Right lobe of liver (tissue), 6 donors: ENCODE measurements at places on chromosomes 6 and 20. TPM values are rescaled to one million over a fixed set of nuclear protein-coding genes. Genes with fewer than 3 reads are reported as not detected.

MLIP gene
- total RNA-seq = 20.2 TPM

DNA sequence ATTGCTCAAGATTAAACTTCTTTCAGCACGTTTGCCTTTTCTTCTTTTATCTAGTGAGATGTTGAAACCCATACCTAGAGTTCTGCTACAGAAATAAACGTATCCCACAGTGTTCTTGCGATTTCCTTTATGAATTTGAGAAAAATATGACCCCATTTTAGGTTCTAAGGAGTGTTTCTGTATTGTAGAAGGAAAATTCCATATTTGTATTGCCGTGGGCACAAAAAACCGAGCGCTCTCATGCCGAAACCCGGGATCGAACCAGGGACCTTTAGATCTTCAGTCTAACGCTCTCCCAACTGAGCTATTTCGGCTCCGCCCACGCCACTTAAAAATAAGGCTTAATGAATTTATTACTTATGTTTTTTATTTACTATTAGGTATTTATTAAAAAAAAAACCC lies 23.7 kb downstream of the ZNF311 start:
- peak; percentile 69 for DNase-seq
- H3K27ac ChIP-seq = peak overlapping the region; percentile 68
- H3K36me3 ChIP-seq = no peaks in the 10 kb centered on the region

GRCh38 chr6:36244641-36245280 lies 25.1 kb upstream of the PNPLA1 start:
- no peaks in the 10 kb centered on the region for H3K36me3 ChIP-seq
- H3K4me3 ChIP-seq = no peak overlapping the region
- H3K4me1 ChIP-seq = no peaks in the 10 kb centered on the region
- no peak overlapping the region for H3K27ac ChIP-seq
- DNase-seq = no peak

DNA sequence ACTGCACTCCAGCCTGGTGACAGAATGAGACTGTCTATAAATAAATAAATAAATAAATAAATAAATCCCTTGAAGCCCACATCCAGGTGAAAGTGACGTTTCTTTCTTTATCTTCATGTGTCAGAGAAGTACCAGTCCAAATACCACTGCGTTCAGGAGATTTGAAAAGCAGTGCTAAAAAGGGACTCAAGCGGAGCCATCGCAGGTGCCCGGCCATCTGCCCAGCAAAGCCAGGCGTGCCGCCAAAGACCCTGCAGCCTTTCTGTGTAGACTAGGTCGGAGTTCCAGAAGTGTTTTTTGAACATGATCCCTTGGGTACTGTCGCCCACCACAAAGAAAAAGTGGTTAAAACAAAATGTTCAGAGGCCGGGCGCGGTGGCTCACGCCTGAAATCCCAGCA lies 65.7 kb upstream of the CEP85L start:
- H3K27ac ChIP-seq = no peak overlapping the region
- H3K36me3 ChIP-seq = no peaks in the 10 kb centered on the region
- H3K4me3 ChIP-seq = no peak overlapping the region
- H3K27me3 ChIP-seq = no peaks in the 10 kb centered on the region

- DNase-seq = no peak
- peaks cover 23% of the 10 kb centered on the region for H3K4me1 ChIP-seq
- H3K36me3 ChIP-seq = no peaks in the 10 kb centered on the region
- no peak overlapping the region for H3K4me3 ChIP-seq
- H3K27me3 ChIP-seq = no peaks in the 10 kb centered on the region
Measured at GRCh38 chr6:85404564-85405174, 45.2 kb upstream of the NT5E start.

GRCh38 chr6:141580988-141581552 lies 551.7 kb upstream of the GJE1 start:
- no peaks in the 10 kb centered on the region for H3K36me3 ChIP-seq
- no peaks in the 10 kb centered on the region for H3K4me1 ChIP-seq
- no peak for DNase-seq
- H3K27me3 ChIP-seq = no peaks in the 10 kb centered on the region
- no peak overlapping the region for H3K4me3 ChIP-seq

- H3K4me1 ChIP-seq = no peaks in the 10 kb centered on the region
- no peaks in the 10 kb centered on the region for H3K36me3 ChIP-seq
- H3K27ac ChIP-seq = no peak overlapping the region
- H3K27me3 ChIP-seq = no peaks in the 10 kb centered on the region
Measured at GRCh38 chr20:13221673-13222318, 722 bp downstream of the ISM1 start.

DNA sequence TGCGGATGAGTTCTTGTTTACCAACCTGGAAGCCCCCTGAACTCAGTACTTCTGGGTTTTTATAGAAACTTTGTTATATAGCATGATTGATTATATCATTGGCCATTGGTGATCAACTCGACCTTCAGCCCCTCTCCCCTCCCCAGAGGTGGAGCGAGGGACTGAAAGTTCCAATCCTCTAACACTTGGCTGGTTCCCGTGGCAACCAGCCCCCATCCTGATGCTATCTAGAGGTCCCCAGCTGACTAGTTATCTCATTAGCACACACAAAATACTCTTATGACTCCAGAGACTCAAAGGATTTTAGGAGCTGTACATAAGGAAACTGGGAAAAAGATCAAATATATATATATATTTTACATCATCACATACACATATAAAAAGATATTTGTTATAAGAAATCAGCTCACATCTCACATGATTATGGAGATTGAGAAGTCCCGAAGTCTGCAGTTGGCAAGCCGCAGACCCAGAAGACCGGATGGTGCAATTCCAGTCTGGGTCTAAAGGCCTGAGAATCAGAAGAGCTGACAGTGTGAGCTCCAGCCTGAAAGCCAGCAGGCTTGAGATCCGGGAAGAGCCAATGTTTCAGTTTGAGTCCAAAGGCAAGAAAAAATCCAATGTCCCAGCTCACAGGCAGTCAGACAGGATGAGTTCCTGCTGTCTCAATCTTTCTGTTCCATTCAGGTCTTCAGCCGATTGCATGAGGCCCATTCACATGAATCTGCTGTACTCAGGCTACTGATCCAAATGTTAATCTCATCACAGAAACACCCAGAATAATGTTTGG lies 179.3 kb upstream of the DTNBP1 start:
- no peak overlapping the region for H3K27ac ChIP-seq
- H3K27me3 ChIP-seq = no peaks in the 10 kb centered on the region
- H3K36me3 ChIP-seq = no peaks in the 10 kb centered on the region
- H3K4me1 ChIP-seq = no peaks in the 10 kb centered on the region
- H3K4me3 ChIP-seq = no peak overlapping the region

- no peak for DNase-seq
- H3K36me3 ChIP-seq = no peaks in the 10 kb centered on the region
- H3K27me3 ChIP-seq = no peaks in the 10 kb centered on the region
- H3K27ac ChIP-seq = peak overlapping the region; percentile 87
Measured at GRCh38 chr6:132614554-132614953, 9.5 kb downstream of the TAAR2 start.

- H3K27me3 ChIP-seq = no peaks in the 10 kb centered on the region
- no peaks in the 10 kb centered on the region for H3K4me1 ChIP-seq
- H3K4me3 ChIP-seq = peak overlapping the region; percentile 74
- DNase-seq = peak; percentile 81
- no peaks in the 10 kb centered on the region for H3K36me3 ChIP-seq
Measured at GRCh38 chr20:10672624-10673127, 1.1 kb downstream of the JAG1 start.

GRCh38 chr6:110693296-110693695 lies 122.0 kb downstream of the CDK19 start:
- no peaks in the 10 kb centered on the region for H3K27me3 ChIP-seq
- H3K4me3 ChIP-seq = no peak overlapping the region
- H3K4me1 ChIP-seq = no peaks in the 10 kb centered on the region
- DNase-seq = no peak

DNA sequence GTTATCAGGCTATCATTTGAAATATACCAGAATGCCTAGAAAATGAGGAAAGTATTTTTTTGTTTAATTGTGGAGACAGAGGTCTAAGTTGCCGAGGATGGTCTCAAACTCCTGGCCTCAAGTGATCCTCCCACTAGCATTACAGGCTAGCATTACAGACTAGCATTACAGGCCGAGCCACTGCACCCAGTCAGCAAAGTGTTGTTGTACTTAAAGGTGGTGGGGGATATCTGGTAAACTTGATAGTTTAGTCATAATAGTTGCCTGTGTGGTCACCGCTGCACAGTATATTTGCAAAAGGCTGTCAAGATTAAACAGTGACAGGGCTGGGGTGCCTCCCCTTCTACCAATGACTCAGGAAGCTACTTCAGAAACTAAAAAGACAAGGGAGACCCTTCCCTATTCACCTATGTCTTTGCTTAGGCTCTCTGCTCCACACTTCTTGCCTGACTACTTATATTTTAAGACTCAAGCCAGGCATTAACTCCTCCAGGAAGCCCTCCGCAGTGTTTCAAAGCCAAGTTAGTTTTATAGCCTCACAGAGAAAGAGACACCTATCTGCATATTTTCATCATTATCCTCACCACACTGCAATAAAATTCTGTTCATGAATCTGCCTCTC lies 3.1 kb upstream of the AKIRIN2 start:
- H3K4me1 ChIP-seq = no peaks in the 10 kb centered on the region
- H3K4me3 ChIP-seq = no peak overlapping the region
- H3K36me3 ChIP-seq = no peaks in the 10 kb centered on the region
